ENCODE measurements at places on chromosomes 3 and 15.

- no peak for DNase-seq
These were observed 702.8 kb downstream of the SI start for GRCh38 chr3:164375538-164375937.

DNA sequence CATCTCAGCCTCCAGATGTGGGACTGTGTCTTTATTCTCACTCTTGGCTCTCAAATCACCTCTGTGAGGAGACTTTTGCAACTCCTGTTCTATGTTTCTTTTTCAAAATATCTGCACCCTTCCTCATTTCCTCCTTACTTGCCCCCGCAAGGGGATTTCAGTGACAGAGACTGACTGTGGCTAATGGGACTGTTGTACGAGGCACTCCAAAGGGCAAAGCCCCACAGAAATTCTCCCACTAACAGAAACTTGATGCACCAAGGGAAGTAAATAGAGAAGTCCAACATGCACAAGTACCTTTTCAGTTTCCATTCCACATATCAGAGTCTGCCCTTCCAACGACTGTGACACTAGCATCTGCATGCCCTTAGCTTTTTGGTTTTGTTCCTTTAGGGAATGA, 69.7 kb downstream of the LRRK1 start:
- DNase-seq, result no peak

DNA sequence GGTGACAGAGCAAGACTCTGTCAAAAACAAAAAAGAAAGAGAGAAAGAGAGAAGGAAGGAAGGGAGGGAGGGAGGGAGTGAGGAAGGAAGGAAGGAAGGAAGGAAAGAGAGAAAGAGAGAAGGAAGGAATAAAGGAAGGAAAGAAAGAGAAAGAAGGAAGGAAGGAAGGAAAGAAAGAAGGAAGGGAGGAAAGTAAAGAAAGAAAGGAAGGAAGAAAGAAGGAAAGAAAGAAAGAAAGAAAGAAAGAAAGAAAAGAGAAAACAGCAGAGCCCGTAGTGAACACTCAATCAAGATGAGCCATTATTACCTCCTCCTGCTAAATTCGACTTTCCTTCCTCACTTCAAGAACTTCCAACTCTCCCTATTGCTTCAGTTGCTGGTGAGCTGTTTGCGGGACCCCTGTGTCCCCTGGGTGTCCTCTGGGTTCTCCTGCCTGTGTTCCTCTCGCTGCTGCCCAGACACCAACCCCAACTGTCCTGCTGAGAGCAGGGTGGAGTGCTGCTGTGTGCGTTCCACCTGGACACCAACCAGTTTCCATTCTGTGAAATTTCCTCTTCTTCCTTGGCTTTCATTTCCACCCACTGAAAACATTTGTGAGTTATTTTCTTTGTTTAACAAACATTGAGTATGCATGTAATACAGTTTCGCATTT, 266.4 kb downstream of the FAM43A start:
- DNase-seq, result no peak

- DNase-seq, result peak; percentile 33
These were observed 92.1 kb downstream of the XRN1 start for GRCh38 chr3:142355692-142356091.

- DNase-seq, result no peak
These were observed 60.5 kb downstream of the IGF2BP2 start for GRCh38 chr3:185764163-185764979.

DNA sequence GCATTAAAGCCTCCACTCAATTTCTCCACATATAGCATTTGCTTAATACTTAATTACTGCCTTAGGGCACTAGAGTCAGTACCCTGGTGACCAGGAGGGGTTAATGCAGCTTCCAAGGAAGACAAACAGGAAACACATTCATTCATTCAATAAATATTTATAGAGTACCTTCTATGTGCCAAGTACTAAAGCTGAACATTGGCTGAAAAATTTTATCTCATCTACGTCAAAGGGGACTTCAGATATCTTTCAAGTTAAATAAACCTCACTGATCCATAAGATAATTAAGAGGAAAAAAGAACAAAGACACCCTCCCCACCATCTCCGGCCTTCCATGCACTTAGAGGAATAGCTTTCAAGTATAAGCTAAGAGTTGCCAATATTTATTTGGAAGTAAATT, 156.9 kb upstream of the PRICKLE2 start:
- DNase-seq, result no peak

DNA sequence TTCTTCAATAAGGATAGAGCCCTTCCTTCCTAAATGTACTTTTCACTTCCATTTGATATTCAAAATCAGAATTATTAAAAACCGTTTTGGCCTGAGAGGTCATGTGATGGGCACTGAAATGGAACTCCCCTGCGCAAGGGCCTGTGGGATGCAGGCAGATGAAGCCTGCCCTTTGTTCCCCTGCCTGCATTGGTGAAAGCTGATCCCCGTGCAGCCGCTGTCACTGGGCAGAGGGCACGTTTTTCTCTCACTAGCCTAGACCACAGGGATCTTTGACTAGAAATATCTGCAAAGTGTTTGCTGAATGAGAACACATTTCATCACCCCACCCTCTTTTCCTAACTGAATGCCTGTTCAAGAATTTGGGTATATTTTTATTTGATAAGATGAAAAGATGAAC, 74.9 kb downstream of the TIPARP start:
- no peak for DNase-seq

GRCh38 chr15:91710080-91710698, 143.3 kb upstream of the SLCO3A1 start:
- DNase-seq, result no peak

DNA sequence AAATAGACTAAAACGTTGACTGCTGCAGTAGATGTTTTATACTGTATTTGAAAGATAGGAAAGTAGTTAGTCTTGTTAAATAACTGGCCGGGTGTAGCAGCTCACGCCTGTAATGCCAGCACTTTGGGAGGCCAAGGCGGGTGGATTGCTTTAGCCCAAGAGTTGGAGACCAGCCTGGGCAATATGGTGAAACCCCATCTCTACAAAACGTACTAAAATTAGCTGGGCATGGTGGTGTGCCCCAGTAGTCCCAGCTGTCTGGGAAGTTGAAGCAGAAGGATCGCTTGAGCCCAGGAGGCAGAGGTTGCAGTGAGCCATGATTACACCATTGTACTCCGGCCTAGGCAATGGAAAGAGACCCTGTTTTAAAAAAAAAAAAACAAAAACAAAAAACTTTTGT, 60.5 kb upstream of the ULK4 start:
- DNase-seq, result no peak

- no peak for DNase-seq
These were observed 1.0 kb upstream of the GALNT15 start for GRCh38 chr3:16173283-16174025.

DNA sequence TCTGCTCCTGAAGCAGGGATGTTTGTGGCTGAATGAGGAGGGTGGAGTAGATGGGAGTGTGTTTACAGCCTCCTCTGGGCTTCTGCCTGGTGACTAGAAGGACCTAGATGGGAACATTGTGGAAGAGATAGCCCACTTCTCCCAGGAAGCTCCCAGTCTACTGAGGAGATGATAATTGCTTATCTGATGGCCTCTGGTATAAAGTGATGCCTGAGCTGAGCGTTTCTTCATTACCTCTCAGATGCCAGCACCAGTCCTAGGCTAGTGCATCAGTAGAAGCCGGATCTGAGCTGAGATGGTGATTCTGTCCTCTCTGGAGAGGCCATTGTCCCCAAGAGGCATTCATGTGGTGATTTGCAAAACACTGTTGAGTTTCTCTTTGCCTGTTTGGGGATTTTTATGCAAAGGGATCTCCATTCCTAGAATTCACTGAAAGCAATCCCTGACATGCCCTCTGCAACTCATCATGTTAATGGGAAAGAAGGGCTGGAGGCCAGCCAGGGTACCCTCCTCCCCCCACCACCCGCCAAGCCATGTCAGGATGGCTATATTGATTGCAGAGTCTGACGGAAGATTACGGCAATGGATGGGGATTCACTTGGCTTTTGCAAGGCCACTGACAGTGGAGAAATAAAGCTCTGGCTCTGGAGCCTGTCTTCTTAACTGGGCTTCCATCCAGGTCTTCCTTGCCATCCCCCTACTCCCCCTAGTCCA, 166.4 kb upstream of the ROPN1 start:
- no peak for DNase-seq

- no peak for DNase-seq
These were observed 1440.1 kb downstream of the OTOL1 start for GRCh38 chr3:162936706-162937105.

GRCh38 chr3:160009525-160009924, 20.9 kb downstream of the IL12A start:
- DNase-seq, result no peak

DNA sequence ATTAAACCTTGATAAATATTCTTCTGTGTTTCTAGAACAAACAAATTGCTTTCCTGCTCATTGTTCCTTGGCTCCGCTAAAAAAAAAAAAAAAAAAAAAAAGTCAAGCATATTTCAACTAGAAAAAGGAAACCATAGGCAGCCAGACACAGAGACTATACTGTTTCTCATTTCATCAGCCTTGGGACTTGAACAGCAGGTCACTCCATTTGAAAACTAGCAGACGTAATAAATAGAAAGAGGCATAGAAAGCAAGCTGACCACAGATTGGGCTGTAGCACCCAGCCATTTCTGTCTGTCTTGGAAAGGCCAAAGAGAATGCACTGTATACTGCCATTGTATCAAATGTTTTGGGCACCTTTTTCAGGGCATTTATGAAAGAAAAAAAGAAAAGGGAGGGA, 697.1 kb downstream of the NLGN1 start:
- no peak for DNase-seq

DNA sequence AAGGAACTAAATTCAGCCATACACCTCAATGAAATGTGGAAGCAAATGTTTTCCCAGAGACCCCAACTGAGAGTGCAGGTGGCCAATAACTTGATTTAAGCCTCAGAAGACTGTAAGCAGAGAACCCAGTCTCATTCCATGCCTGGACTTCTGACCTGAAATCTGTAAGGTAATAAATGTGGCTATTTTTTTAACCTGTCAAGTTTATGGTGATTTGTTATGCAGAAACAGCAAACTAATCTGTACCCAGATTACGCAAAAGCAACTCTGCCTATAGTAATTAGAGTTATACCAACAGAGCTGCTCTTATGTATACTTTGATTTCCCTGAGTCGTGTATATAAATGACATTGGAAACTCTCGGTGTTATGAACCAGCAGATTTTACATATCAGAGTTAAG, 534.0 kb upstream of the NAALADL2 start:
- no peak for DNase-seq

GRCh38 chr3:11995120-11995519, 9.1 kb upstream of the SYN2 start:
- DNase-seq, result no peak

- DNase-seq, result no peak
These were observed 251.5 kb downstream of the PLCL2 start for GRCh38 chr3:17136136-17136721.

Measured in GM12864 (cell line).